NCI-H1694 treated with DMSO at 0.1 percent for 48 hours (cell line): ENCODE measurements at places on chromosomes 16 and 17.

DNA sequence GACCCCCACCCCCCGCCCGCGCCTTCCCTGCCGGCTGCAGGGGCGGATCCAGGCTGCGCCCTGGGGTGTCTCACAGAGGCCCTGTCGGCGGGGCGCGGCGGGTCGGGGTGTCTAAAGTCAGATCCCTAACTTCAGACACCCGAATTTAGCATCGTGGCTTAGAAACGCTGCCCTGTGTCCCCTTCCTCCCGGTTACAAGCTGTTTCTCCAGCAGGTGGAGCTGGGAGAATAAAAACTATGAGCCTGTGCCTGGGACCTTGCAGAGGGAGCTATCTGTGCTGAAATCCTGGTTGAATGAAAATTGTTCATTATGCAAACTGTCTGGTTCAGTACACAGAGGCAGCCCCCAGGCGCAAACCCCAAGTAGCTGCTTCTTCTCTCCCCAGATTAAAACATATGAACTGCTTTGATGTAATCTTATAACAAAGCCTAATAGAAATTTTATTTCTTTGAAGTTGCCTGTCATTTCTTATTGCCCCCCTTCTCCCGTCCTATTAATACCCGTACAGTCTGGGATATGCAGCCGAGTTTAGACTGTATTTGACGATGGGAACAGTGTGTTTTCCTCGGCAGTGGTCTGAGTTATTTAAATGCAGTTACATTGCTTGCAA, 79.0 kb downstream of the RPA1 start:
- DNase-seq: peak; percentile 85

DNA sequence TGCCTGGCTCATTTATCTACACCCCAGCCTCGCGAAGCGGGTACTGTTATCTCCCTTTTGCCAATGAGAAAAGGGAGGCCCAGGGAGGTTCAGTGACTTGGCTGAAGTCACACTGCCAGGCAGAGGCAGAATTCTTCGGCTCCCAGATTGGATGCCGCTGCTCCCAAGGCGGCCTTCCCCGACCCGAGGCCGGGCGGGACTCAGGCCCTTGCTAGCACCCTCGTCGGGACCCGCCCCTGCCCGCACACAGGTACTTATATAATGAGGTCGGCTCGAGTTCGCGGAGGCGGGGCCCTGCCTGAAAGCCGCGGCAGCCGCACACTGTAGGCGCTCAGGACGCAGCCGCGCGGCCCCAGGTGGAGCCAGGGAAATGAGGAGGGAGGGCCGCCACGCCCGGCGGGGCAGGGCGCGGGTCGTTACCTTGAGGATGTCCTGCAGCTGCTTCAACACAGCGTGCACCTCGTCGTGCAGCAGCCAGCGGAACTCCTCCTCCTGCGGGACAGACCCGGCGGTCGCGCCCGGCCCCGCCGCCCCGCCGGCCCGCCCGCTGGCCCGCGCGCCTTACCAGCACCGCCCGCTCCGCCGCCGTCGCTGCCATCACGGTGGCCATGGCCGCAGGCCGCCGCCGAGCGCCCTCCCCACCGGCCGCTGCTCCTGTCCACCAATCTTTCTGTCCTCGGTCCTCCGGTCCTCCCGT, at the start of gene ROGDI:
Gene ROGDI, minus strand, starts transcription at position 672 of the 697 bp plus-strand sequence. Its CDS starts 62 bp downstream, at position 610.
- peak; percentile 11 for DNase-seq

DNA sequence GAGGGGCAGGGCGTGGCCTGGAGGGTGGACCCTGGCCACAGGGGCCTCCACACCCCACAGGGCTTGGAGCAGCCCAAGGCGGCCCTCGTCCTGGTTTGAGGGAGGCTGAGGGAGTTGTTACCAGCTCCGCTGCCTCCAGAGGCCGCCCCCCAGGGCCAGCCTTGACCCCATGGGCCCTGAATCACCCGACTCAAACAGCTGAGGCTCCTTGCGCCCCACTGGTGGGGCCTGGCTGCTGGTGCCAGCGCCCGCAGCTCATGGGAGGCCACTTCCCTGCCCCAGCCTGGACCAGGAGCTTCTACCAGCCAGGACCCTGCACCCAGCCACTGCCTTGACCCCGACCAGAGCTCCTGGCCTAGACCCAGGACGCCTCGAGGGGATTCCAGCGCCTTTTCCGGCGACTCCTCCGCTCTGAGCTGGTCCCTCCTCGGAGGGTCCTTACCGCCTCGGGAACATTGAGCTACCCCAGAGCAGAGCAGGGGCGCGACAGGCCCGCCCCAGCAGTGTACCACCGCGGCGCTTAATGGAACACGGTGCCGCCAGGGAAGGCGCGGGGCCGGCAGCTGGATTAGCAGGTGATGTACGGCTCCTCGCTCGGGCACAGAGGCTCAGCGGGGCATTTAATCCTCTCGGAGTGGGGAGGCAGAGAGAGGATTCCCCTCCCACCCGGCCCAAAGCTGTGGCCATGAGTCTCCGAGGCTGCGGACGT, 37.2 kb downstream of the GSE1 start:
- no peak for DNase-seq

DNA sequence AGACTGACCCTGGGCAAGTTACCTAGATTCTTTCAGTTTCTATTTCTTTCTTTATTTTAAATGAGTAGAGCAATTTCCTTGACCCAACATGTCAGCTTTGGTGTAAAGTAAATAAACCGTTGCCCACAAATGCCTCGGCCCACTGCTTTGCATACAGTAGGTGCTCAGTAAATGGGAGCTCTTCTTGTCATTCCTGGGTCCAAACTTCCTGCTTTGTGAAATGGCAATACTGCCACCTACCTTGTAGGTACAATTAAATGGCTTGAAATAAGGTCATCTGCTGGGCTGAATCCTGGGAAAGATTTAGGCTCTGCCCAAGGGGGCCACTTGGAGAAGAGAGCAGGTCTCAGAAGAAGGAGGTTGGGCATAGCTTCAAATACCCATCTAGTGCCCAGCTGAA, 253.0 kb downstream of the HS3ST3B1 start:
- no peak for DNase-seq

- no peak for DNase-seq
Observed at GRCh38 chr16:14455573-14455972, 174.5 kb downstream of the PARN start.

GRCh38 chr17:70621566-70621965, 452.2 kb downstream of the KCNJ2 start:
- DNase-seq: peak; percentile 55

DNA sequence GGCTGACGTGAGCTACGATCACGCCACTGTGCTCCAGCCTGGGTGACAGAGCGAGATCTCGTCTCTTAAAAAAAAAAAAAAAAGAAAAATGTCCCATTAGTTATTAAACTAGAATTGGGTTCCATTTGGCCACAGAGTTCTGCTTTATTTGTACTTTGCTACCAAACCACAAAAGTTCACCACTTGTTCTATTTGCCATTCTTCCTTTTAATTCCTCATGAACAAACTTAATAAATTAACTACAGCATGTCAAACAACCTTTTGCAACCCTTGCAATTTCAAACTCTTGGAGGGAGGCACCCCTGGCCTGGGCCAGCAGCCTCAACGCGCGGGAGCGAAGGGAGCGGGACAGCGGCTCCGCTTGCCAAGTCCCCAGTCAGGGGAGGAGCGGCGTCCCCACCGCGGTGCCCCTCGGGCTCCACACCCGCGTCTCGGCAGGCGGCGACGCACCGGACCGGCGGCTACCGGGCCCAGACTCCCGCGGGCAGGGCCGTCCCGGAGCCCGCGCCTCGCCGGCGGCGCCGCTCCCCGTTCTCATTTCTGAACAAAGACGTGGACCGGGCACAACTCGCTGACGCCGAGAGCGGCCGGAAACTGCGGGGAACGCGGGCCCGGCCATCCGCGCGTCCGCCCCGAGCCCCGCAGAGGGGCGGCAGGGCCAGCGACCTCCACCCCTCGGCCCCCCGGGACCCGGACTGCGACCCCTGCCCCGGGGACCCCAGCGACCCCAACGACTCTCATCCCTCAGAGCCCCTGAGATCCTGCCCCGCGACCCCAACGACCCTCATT, 775 bp downstream of the CYTH1 start:
- no peak for DNase-seq

DNA sequence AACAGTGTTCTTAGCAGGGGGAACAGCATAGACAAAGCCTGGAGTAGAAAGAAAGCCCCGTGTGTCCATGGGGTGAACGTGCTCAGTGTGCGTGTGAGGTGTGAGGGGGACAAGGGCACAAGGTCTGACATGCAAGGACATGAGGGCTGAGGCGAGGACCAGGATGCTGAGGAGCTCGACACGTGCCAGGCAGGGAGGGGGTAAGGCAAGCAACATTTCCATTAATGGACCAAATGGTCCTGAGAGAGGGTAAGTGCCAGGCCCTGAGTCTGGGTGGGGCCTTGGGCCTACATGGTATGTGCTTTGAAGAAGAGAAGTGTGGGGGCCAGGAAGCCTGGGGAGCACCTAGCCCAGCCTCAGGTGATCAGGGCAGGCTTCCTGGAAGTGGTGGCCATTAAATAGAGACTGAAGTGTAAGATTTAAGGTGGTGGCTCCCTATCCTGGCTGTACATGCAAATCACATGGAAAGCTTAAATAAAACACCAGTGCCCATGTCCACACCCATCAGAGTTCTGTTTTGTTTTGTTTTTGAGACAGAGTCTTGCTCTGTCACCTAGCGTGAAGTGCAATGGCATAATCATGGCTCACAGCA, 29.3 kb downstream of the ADCY7 start:
- DNase-seq: no peak

GRCh38 chr16:3950343-3951193, 70.1 kb upstream of the CREBBP start:
- no peak for DNase-seq

GRCh38 chr16:81581107-81581506, 136.5 kb downstream of the CMIP start:
- no peak for DNase-seq

DNA sequence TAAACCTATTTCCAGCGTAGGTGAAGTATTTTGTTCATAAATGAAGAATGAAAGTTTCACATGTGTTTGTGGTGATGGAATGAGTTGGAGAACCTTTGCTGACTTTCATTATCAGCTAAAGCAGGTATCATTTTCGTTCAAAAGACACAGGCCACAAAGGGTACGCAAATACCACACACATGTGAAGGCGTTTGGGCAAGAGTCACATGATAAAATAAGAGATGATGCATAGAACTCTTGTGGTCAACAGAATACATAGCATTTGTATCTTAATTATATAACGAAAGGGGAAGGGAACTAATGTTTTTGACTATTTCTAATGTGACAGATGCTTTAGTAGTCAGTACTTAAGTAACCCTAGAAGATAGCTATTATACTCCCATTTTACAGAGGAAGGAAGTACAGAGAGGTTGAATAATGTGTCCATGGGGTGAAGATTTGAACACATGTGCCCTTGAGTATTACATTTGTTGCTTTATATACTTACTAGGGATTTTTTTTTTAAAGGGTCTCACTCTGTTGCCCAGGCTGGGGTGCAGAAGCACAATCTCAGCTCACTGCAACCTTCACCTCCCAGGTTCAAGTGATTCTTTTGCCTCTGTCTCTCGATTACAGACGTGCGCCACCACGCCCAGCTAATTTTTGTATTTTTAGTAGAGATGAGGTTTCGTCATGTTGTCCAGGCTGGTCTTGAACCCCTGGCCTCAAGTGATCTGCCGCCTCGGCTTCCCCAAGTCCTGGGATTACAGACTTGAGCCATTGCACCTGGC, 4.8 kb downstream of the RPA1 start:
- no peak for DNase-seq

GRCh38 chr17:42291129-42291528, 2.8 kb downstream of the STAT5A start:
- no peak for DNase-seq

DNA sequence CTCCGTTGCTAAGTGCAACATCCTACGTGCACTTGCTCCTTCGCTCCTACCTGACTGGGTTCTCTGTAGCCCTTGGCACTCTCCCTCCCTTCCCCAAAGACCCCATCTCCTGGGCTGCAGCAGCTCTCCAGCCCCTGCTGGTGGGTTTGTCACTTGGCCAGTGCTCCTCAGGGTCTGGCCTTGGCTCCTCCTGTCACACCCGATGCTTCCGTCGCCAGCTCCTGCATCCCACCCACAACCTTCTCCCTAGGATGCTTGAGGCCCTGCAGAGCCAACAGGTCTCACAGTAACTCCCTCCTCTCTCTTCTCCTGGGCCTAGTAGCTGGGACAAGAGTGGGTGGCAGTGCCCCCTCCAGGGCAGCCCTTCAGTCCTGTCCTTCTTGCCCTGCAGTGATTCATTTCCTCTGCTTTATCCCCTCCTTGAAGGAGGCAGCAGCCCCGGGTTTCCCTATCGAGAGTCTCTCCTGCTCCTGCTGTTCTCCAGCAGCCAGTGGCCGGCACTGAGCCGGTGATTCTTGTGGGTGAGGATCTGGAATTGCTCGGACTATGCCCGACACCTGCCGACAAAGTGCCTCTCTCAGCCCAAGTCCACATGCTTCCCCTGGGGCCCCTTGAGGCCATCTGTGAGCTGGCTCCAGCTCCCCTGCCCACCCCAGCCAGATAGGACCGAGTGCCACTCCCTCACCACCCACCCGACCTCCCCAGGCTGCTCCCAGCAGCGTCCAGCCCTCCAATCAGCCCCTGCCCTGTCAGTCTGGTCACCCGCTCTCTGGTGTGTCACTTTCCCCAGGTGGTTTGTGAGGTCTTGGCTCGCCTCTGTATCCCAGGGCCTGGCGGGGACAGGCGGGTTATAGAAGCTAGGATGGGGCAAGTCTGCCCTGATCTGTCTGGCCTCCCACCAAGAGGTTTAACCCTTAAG, 3.8 kb downstream of the LITAFD start:
- no peak for DNase-seq
